Activated CD8-positive, alpha-beta T cell treated with anti-CD3 and anti-CD28 coated beads for 36 hours (primary cell): ENCODE measurements at places on chromosomes 1 and 21.

GRCh38 chr1:211335522-211336157 lies 9.0 kb downstream of the TRAF5 start:
- peak; percentile 43 for DNase-seq

DNA sequence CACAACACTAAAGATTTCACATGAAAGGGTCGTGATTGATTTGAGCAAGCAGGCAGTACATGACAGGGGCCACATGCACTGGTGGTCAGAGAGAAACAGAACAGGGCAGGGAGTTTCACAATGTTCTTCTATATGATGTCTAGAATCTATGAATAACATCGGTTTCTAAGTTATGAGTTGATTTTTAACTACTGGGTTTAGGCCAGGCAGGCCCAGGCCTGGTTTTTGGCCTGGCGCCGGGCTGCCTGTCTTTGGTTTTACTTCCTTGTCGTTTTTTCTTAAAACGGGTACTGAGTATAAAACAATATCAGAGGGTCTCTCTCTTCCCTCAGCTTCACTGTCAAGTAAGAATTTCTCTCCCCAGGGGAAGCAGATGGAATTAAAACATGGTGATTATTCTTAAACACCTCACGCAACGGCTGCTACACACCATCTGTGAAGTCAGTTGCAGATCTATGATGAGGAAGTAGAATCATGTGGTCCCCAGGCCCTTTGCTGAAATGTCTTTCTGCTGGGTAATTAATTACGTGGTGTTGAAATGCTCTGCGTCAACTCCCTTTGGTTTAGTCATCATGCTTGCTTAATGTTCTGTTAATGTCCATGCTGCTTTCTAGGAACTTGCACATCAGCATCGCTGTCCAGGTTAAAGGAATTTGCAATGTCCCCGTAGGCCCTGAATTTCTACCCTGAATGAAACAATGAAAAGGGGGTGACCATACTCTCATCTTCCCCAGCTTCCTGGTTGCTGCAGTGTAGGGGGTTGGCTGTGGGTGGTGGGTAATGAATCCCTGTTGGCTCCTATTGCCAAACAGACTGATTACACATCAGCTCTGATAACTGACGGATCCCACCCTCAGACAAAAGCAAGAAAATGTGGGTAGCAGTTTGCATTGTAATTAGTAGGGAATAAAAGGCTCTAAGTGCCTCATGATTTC lies 70.3 kb downstream of the SERINC2 start:
- DNase-seq = no peak

DNA sequence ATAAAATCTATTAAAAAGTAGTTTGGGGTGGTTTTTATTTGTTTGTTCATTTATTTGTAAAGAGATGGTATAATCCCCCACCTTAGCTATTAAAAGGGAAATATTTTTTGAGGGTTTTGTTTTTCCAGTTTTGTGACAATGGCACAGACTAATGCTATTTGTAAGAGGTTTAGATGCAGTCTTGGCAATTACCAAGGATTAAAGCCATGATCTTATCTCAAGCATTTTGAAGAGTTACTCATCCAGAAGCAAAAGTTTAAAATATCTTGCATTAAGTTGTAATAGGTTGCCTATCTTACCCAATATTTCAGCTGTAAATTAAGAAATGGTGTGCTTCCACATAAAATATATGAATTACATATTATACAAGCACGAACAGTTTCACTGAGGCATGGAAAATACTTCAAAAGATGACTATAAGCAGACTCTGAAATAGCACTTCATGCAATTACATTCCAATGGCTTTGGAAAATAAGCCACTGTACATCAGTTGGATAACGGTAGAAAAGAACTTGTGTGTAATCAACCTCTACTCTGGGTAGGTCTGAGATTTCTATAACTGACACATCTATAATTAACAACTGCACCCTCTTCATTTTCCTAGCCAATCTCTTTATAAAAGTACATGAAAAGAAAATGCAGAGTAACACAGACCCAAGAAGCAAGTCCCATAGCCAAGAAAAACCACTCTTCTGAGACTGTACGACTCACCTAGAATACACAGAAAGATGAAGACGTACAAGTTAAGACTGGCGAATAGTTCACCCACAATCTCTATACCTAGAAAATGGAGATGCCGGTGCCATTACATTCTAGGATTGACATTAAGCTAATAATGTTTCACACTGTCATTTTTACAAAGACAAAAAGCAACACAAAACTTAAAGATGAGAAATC lies 95.2 kb downstream of the PTPN14 start:
- DNase-seq = no peak

- no peak for DNase-seq
Observed at GRCh38 chr1:117967881-117968280, 38.3 kb downstream of the WDR3 start.

DNA sequence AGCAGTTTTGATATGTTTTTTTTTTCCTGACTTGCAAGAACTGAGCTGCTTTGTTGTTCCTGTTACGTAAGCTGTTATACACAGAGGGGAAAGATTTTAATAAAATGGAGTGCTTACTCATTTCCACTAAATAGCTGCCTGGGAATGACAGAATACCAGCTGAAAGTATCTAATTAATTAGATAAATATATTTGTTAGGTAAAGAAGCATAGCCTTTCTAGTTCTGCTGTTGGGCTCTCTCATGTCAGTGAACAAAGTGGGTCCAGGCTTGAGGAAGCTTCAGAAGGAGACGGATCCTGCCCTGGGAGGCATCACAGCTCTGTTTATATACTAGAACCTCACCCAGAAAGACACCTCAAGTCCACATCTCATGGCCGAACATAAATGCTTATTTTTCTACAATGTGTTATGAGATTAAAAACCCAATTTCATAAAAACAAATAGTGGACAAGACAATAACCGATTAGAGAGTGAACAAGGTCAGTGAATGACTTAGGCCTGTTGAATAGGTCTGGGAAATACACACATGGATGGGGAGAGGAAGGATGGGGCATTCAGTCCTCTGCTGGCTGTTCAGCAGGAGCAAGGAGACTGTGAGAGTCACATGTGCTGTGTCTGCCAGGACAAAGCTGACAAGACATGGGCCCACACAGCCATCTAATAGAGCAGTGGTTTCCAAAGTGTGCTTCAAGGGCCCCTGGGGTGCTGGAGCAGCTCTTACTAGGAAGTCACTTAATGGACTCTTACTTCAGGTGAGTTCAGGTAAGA lies 20.6 kb downstream of the TRAF5 start:
- no peak for DNase-seq

- no peak for DNase-seq
Observed at GRCh38 chr1:156451505-156452160, 48.9 kb downstream of the MEF2D start.

- no peak for DNase-seq
Observed at GRCh38 chr1:201890806-201891450, 2.2 kb downstream of the SHISA4 start.

GRCh38 chr1:87560601-87561360 lies 232.1 kb downstream of the LMO4 start:
- no peak for DNase-seq

DNA sequence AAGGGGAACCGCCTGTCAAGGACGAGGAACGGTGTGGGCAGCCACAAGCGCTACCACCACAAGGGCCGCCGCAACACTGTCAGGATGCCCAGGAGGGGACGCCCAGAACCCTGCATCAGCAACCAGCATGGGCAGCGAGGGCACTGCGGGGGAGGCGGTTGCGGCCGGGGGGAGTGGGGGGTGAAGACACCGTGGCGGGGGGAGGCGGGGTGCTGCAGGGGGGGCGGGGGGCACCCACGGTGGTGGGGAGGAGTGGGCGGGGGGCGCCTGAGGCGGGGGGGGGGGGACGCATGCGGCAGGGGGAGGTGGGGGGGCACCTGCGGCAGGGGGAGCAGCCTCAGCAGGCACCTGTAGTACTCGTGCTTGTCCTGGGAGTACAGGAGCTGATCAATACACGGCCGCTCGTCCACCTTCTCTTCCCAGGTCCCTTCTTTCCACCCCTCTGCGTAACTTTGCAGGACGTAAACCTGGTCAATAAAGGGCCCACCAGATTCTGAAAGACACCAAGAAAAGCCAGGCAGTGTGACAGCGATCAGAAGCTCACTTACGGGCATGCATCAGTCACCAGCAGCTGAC lies 4.6 kb downstream of the POFUT2 start:
- DNase-seq = no peak

GRCh38 chr1:188429386-188429785 lies 1600.6 kb downstream of the PLA2G4A start:
- no peak for DNase-seq

GRCh38 chr1:16960560-16961296 lies 19.7 kb downstream of the MFAP2 start:
- peak; percentile 89 for DNase-seq

DNA sequence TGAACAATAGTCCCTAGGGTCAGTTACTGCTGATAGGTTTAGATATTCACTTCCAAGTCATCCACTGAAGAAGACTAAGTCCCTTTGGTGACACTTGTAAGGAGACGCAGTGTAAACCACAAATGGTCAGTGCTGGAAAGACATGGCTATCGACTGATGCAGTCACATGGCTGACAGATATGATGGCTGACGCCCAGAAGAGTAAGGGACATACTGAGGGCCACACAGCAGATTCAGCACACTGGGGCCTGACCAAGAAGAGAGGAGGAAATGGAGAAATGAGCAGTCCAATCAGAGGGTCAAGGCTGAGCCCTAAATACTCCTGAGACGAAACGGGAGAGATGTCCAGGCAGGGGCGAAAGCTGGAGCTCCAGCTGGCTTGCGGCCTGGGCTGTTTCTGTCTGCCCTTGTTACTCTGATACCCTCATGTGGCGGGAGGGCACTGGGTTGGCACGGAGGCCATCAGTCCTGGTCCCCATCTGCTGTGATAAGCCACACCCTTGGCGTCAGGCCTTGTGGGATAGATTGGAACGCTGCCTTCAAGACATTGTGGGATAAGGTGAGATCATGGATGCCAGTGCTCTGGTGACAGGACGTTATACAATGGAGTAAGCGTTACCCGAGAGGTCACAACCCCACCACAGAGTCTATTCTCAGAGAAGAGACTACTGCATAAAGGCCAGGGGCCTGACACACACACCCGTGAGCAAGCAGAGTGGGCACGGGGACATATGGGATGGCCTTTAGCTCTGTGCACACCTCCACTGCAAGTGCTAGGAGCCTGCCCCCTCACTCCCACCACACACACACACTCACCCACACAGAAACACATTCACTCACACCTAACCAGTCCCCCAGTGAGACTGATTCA lies 158.4 kb downstream of the TRABD2B start:
- no peak for DNase-seq

DNA sequence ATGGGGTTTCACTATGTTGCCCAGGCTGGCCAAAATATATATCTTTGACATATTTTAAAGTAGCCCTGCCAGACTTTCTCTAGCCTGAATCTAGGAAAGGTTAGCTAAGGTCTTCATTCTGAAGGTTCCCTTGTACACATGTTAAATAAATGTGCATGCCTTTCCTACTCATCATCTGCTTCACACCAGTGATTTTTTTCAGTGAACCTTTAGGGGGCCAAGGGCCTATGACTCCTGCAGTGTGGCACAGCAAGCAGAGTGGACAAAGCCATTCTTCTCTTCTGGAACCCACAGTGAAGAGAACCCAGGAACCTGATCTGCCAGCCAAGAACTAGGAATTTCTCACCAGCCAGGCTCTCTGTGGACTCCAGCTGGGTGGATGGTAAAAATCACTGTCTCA lies 22.9 kb downstream of the CBR1 start:
- DNase-seq = no peak

DNA sequence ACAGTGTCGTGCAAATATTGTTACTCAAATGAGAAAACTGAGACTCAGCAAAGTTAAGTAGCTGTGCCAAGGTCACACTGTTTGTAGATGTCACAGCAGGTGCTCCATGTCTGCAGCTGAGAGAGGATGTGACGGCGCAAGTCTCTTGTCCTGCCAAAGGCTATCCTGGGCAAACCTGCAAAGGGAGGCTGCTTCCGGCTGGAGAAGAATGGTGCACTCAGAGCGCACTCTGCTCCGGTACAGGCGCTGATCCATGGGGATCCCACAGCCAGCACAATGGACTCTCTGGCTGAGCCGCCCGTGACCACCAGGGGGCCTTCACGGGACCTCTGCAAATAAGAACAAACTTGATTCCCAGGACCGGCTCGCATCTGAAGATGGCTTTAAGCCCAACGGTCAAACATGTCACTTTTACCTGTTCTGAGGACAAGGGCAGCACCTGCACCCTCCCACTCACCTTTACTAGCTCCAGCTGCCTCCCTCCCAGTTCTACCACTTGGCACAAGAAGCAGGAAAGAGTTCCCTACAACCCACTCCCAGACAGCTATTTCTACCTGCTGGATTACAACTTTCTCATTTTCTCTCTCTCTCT lies 21.9 kb downstream of the RD3 start:
- peak; percentile 63 for DNase-seq

- DNase-seq = no peak
Observed at GRCh38 chr1:187763976-187764375, 935.2 kb downstream of the PLA2G4A start.

DNA sequence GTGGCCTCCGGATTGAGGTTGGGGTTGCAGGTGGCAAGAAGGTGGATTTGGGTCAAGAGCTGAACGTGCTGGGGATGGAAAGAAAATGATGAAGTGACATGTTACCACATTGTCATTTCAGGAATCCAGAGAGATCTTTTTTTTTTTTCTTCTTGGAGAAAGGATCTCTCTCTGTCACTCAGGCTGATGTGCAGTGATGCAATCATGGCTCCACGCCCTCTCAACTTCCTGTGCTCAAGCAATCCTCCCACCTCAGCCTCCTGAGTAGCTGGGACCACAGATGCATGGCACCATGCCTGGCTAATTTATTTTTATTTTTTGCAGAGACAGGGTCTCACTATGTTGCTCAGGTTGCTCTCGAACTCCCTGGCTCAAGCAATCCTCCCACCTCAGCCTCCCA lies 80.6 kb downstream of the GON4L start:
- peak; percentile 19 for DNase-seq

DNA sequence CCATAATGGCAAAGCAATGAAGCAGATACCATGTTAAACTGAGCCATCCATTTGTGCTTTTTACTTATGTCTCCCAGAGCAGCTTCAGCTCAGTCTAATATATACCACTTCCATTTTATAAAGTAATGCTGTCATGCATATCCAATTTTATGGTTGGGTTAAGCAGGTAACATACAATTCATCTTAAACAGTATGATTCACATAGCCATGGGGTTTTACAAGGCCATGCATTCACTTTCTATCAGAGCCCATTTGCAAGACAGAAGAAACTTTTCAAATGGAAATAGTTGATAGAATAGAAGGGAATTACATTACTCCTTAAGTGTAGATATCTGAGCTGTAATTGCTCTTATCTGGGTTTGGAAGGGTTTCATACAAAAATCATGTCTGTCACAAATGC lies 580.5 kb upstream of the CXADR start:
- DNase-seq = no peak

DNA sequence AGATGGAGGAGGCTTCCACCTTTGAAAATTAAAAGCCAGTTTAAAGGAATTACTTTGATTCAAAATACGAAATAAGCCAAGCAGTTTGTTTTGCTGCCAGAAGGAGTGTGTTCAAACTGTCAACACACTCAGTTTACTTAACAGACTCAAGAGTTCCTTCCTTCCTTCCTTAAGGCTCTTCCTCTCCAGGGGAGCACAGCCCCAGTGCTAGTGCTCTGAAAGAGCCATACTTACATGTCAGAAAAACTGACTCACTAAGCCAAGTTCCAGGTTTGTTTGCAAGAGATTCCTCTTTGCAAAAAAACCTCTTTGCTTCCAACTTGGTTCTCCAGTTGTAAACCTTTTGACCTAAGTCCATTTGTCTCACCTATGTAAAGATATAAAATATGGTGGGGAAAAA lies 14.3 kb downstream of the SETD4 start:
- no peak for DNase-seq

GRCh38 chr1:182561456-182561855 lies 27.6 kb downstream of the RNASEL start:
- no peak for DNase-seq

- DNase-seq = peak; percentile 24
Observed at GRCh38 chr21:46532080-46532479, 72.8 kb downstream of the S100B start.

GRCh38 chr21:24225431-24225830 lies 1381.8 kb downstream of the MRPL39 start:
- DNase-seq = no peak
